ENCODE measurements at places on chromosomes 12 and 14.

- DNase-seq = no peak
Measured at GRCh38 chr12:23055004-23055403, 430.0 kb downstream of the ETNK1 start.

DNA sequence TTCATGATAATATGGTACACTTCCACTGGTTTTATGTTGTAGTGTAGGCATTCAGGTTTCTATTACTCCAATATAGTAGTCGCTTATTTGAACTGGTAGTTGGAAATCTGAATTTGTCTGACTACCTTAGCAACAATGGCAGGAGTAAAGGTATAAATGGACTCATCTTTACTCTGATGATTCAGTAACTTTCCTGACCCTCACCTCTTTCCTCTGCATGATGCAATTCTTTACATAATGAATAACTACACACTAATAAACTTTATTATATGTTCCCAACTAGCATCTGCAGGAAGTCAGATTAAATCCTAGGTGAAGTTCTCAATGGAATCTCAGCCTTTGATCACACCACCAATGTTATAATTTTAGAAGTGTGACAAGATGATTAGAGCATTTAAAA lies 70.5 kb upstream of the ATP2B1 start:
- no peak for DNase-seq

DNA sequence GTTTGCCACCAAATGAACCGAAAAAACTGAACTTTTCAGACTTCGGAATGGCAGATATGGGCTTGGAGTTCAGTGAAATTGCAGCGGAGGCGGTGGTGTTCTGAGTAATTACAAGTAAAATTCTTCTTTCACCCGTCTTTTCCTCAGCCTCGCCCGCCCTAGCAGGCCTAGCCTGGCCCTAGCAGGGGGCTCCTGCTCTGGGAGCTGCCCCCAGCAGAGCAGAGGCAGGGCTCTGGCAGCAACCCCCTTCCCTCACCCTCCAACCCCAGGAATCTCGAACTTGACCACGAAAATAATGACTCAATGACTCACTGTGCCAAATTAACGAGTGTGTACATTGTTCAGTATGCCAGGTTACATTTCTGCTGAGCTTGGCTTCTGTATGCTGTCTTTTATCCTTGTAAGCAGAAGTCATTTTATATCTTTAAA lies 1.1 kb downstream of the PAPLN start:
- peak; percentile 51 for DNase-seq

GRCh38 chr12:105214670-105215375 lies 21.2 kb downstream of the APPL2 start:
- no peak for DNase-seq

DNA sequence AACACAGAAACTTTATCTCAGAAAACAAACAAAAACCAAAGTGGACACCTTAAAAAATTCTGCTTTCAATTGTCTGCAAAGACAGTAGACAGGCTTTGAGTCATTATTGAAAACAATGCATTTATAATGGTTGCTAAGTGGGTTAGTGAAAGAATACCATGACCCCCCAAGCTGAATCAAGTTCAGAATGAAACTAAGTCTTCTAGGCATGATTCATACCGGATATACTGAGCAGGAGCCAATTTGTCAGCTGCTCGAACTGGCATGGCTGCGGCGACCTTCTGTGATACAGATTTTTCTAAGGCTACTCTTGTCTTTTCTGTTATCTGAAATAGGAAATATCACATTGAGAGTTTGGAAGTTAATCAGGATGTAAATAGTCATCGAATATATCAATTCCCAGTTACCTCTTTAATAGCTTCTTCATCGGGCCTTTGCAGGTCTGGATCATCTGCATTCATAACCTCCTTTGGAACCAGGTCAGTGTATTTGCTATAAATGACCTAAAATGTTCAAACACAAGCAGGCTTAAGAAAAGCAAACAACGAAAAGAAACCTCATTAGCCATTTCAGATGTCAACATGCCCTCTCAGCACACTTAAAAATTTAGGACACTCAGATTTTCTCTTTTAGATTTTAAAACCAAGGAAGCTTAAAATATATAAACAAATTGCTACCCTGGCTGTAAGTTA lies 22.3 kb downstream of the SNW1 start:
- no peak for DNase-seq

GRCh38 chr12:56957229-56958052 lies at the start of gene RDH16:
RDH16 (minus strand) TSS chr12:56957608; CDS start chr12:56957462, 146 bp downstream.
- no peak for DNase-seq

- no peak for DNase-seq
Measured at GRCh38 chr14:91135039-91135438, 21.2 kb downstream of the DGLUCY start.

GRCh38 chr12:125132698-125133400 lies 67.6 kb downstream of the AACS start:
- no peak for DNase-seq

- DNase-seq = no peak
Measured at GRCh38 chr12:84763107-84763506, 149.5 kb downstream of the SLC6A15 start.

GRCh38 chr14:35240231-35240630 lies 52.0 kb upstream of the PSMA6 start:
- DNase-seq = no peak

- no peak for DNase-seq
Measured at GRCh38 chr12:14238221-14238792, 127.2 kb upstream of the ATF7IP start.

GRCh38 chr14:61505815-61506809 lies 184.7 kb downstream of the PRKCH start:
- DNase-seq = no peak

GRCh38 chr12:85569261-85569660 lies 266.9 kb downstream of the RASSF9 start:
- DNase-seq = no peak

DNA sequence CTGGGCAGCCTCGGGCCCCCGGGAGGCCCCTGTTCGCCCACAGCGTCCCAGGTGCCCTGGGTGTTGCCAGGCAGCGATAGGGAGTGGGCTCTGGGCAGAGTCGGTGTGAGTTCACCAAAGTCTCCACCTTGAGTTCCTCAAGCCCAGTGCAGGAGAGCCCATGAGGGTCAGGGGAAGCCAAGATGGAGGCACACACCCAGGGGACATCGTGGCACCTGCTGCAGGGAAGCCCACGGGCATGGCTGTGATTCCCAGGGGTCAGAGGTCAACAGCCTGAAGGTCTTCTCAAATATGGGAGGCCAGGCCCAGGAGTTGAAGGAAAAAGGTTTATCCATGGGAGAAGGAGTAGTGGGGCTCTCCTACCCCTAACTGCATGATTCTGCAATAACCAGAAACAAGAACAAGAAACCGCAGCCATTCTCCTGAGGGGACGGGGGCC lies 148.8 kb downstream of the ADGRD1 start:
- no peak for DNase-seq

DNA sequence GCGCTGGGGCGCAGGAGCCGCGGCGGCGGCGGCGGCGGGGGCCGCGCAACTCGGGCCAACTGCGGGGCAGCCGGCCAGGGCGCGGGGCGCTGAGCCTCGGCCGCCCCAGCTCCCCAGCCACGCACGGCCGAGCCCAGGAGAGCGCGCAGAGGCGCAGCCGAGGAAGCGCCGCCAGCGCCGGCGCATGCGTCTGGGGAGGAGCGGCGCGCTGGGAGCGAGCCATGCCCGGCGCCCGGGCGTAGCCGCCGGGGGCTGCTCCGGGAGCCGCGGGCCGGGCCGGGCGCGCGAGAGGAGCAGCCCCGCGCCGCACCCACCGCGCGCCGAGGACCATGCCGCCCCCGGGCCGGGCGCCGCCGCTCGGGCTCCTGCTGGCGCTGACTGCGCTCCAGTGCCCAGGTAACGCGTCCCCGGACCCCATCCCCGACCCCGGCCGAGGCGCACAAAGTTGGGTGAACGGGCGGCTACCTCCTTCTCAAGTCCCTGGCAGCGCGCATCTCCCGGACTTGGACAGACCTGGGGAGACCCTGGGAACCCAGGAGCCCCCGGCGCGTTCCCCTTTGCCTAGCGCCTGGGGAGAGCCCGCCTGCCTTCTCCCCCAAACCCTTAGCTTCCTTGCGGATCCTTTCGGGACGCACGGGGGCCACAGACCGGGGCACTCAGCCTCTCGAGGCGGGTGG lies 121.4 kb downstream of the AACS start:
- DNase-seq = peak; percentile 38

GRCh38 chr12:121799156-121799841 lies 4.5 kb upstream of the SETD1B start:
- DNase-seq = peak; percentile 72

DNA sequence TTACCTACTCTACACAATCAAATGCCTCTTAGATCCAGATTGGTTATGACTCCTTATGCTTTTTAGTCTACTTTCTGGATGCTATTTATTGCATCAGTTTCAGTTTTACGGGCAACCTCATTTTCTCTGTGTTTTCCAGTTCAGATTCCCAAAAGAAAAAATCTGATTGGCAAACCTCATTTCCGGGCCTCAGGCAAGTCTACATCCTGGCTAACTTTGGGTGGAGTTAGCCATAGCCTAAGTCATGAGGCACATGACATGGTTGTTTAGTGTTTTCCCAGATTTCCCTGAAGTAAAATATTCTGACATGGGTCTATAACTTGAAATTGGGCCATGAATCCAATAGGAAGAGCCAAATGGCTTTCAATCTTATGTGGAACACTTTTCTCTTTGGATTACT lies 339.7 kb downstream of the NUAK1 start:
- DNase-seq = no peak

DNA sequence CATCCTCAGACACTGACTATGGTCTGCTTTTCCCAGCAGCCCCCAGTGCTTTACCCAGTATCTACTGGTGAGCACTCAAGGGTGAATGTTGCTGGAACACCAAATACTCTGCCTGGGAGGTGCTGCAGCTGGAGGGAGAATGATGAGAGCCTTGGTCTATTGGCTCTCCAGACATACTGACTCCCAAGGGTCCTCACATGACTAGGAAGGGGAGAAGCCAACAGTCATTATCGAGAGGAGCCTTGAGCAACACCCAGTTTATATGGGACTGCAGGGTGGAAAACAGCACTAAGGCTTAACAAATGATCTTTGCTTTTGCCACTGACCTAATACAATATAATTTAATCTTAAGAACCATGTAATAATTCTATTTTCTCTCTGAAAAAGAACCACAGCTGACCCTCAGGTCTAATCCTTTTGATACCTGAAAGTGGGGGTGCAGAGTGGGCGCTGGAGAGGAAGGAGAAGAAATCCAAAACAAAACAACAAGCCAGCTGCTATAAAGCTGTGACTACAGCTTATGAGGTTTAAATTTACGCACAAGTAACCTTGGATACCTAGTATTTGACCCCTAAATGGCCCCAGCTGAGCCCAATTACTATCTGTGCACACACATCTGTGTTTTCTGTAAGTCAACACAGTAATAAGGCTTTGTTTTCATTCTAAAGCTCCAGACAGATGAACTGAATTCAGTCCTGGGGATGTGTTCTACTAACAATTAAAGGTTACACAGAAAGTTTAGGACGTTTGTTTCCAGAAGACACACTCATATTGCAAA lies 107.8 kb upstream of the GRIP1 start:
- DNase-seq = no peak

- DNase-seq = no peak
Measured at GRCh38 chr12:59010941-59011340, 90.6 kb upstream of the LRIG3 start.

DNA sequence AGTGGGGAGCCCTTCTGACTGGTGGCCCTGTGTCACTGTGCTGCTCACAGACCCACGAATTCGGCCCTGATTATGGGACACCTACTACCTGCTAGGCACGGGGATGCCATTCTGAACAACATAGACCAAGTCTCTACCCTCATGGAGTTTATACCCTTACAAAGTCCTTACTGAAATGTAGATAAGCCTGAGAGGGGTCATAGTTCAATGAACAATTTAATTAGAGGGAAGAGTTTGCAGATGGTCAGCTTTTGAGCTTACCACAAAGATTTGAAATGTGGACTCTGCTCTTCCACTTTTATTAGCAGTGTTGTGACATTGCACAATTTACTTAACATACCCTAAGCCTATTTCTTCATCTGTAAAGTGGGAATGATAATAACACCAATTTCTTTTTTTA lies 161.1 kb downstream of the MYRFL start:
- DNase-seq = no peak

- no peak for DNase-seq
Measured at GRCh38 chr12:16524378-16524777, 81.6 kb downstream of the LMO3 start.

GRCh38 chr12:86623267-86623666 lies 367.1 kb upstream of the MGAT4C start:
- no peak for DNase-seq

DNA sequence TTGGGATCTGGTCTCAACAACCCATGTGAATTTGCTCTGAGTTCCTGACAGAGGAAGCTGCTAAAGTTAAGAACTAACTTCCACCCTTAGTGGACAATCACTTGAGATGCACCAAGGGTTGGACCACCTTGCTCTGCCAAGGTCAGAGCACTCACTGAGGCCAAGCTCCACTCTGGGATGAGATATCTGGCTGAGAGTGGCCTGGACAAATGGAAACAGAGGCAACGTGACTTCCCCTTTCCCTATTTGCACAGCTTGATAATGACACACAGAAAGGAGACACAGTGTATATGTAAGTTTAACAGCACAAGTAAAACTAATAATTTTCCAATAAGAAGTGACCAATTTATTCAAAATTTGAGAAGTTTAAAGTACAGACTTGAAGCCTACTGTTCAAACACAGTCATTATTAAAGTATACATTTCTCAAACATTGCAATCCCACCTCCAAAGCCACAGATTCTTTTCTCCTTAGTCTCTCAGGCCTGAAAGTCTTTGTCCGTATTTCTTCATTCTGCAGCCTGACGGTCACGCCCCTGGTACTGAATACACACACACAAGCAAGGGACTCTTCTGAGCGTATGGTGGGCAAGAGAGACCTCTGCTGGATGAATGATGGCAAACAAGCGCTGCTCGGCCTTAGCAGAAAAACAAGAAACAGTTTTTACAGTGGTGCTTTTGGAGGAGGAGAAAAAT lies 28.6 kb downstream of the TMEM30B start:
- peak; percentile 42 for DNase-seq

DNA sequence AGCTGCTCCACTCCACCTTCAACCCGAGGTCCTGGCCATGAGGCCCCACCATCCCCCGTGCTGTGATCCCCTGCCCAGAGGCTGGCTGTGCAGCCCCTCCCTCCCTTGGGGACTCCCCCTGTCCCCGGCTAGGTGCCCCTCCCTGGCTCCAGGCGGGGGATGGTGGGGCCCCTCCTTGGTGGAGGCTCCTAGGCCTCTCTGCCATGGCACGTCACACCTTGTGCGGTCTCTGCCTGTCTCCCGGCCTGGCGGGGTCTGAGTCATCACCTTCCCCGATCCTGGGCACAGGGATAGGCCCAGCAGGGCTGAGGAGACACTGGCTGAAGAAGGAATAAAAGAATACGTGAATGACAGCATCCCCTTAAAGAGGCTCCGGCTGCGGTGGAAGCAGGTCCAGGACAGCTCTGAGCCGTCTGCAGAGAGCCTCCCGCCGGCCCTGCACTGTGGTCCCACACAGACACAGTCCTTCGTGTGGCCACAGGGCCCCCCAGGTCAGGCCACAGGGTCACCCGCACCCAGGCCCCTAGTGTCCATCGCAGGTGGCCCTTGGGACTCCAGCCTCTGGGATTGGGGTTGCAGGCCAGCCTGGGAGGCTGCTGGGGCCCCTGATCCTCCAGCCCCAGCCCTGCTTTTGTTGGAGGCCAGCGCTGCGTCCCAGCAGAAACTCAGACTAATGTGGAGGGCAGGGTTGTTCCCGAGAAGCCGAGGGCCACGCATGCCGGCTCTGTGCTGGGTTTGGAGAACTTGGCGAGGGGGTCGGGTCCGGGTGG lies 43.6 kb downstream of the KIF26A start:
- no peak for DNase-seq
